Karpas-422 (cell line): ENCODE measurements at places on chromosomes 7 and 10.

- DNase-seq = no peak
Observed at GRCh38 chr7:73612598-73613269, 11.6 kb downstream of the MLXIPL start.

- no peak for DNase-seq
Observed at GRCh38 chr10:76358743-76359395, 927.4 kb downstream of the LRMDA start.

DNA sequence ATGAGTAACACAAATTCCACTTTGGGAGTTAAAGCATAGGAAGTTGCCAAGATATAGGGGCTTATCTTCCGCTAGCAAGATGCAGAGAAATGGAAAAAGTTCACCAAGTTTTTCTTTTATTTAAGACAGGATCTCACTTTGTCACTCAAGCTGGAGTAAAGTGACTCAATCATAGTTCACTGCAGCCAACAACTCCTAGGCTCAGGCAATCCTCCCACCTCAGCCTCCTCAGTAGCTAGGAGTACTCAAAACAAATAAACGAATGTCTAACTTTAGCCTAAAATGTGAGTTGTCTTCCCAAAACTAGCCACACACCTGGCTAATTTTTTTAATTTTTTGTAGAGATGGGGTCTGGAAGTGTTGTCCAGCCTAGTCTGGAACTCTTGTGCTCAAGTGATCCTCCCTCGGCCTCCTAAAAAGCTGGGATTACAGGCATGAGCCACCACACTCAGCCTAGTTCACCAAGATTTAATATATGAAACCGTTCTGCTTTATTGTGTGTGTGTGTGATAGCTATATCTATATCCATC lies 9.9 kb downstream of the VIM start:
- no peak for DNase-seq

- DNase-seq = no peak
Observed at GRCh38 chr7:80413383-80413945, 98.4 kb downstream of the GNAT3 start.

DNA sequence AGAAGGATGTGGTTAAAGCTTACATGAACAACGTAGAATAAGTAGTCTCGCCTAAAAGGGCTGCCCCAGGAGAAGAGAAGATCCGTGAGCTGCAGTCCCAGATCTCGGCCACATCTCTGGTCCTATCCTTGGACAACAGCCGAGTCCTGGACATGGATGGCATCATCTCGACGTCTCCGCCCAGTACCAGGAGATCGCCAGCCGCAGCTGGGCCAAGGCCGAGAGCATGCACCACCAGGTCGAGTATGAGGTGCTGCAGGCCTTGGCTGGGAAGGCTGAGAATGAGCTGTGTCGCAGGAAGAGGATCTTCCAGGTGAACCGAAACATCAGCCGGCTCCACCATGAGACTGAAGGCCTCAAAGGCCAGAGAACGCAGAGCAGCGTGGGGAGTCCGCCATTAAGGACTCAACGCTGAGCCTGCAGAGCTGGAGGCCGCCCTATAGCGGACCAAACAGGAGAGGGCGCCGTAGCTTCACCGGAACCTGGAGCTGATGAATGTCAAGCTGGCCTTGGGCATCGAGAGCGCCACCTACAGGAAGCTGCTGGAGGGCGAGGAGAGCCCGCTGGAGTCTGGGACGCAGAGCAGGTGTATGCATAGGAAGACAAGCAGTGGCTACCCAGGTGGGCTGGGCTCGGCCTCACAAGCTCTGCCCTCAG lies 22.2 kb downstream of the LIPK start:
- DNase-seq = peak; percentile 80
